Effector memory CD4-positive, alpha-beta T cell (primary cell): ENCODE measurements at places on chromosomes 2 and 18.

GRCh38 chr2:23944527-23944926 is 4.3 kb downstream of the UBXN2A start:
- no peaks in the 10 kb centered on the region for H3K36me3 ChIP-seq
- no peak overlapping the region for H3K27ac ChIP-seq
- no peaks in the 10 kb centered on the region for H3K27me3 ChIP-seq
- no peak for DNase-seq

GRCh38 chr18:13525381-13526029 is 200.9 kb downstream of the FAM210A start:
- no peak for DNase-seq
- no peaks in the 10 kb centered on the region for H3K4me1 ChIP-seq
- H3K27me3 ChIP-seq, result no peaks in the 10 kb centered on the region
- no peak overlapping the region for H3K27ac ChIP-seq
- peaks cover 9% of the 10 kb centered on the region for H3K36me3 ChIP-seq

GRCh38 chr2:230130668-230131364 is 62.1 kb upstream of the SLC16A14 start:
- no peak overlapping the region for H3K27ac ChIP-seq
- no peaks in the 10 kb centered on the region for H3K36me3 ChIP-seq
- no peaks in the 10 kb centered on the region for H3K27me3 ChIP-seq
- H3K4me1 ChIP-seq, result no peaks in the 10 kb centered on the region
- DNase-seq, result no peak

GRCh38 chr18:51164761-51165281 is 32.7 kb downstream of the MEX3C start:
- no peaks in the 10 kb centered on the region for H3K4me1 ChIP-seq
- no peak overlapping the region for H3K27ac ChIP-seq
- H3K27me3 ChIP-seq, result no peaks in the 10 kb centered on the region
- H3K4me3 ChIP-seq, result no peak overlapping the region

DNA sequence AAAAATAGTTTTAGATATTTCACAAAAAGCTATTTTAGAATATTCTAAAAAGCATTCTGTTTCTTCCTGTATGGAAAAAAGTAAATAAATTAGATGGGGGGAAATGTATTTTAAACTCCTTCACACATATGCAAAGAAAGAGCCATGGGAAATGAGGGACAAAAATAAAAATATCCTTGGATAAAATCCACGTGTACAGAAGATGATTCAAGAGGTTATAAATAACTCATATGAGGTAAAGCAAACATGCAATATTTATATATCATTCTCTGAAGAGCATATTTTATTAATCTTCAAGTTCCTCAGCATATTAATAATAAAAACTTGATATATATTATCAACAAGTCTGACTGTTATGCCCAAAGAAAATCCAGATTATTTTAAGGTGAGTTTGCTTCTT is 8.8 kb upstream of the GFPT1 start:
- H3K4me1 ChIP-seq, result no peaks in the 10 kb centered on the region
- no peaks in the 10 kb centered on the region for H3K27me3 ChIP-seq
- DNase-seq, result no peak
- H3K4me3 ChIP-seq, result no peak overlapping the region

GRCh38 chr18:2325308-2325849 is 245.9 kb downstream of the METTL4 start:
- H3K36me3 ChIP-seq, result no peaks in the 10 kb centered on the region
- no peaks in the 10 kb centered on the region for H3K4me1 ChIP-seq
- H3K4me3 ChIP-seq, result no peak overlapping the region
- H3K27ac ChIP-seq, result no peak overlapping the region
- peaks cover 3% of the 10 kb centered on the region for H3K27me3 ChIP-seq

GRCh38 chr2:216057688-216058193 is 23.9 kb downstream of the PECR start:
- peaks cover 13% of the 10 kb centered on the region for H3K4me1 ChIP-seq
- H3K4me3 ChIP-seq, result peak overlapping the region; percentile 22
- peak; percentile 23 for DNase-seq
- H3K36me3 ChIP-seq, result no peaks in the 10 kb centered on the region

- no peak for DNase-seq
- no peak overlapping the region for H3K4me3 ChIP-seq
- H3K27ac ChIP-seq, result no peak overlapping the region
- peaks cover 3% of the 10 kb centered on the region for H3K27me3 ChIP-seq
These were observed 141.7 kb upstream of the TWIST2 start for GRCh38 chr2:238706163-238706562.
